Stimulated activated CD4-positive, alpha-beta T cell treated with anti-CD3 and anti-CD28 coated beads, Interleukin-4, amount 100 ng/mL, for 1 hour (primary cell): ENCODE measurements at places on chromosomes 16 and 17.

- no peak for DNase-seq
These were observed 544.6 kb downstream of the CDH13 start for GRCh38 chr16:83171396-83171795.

DNA sequence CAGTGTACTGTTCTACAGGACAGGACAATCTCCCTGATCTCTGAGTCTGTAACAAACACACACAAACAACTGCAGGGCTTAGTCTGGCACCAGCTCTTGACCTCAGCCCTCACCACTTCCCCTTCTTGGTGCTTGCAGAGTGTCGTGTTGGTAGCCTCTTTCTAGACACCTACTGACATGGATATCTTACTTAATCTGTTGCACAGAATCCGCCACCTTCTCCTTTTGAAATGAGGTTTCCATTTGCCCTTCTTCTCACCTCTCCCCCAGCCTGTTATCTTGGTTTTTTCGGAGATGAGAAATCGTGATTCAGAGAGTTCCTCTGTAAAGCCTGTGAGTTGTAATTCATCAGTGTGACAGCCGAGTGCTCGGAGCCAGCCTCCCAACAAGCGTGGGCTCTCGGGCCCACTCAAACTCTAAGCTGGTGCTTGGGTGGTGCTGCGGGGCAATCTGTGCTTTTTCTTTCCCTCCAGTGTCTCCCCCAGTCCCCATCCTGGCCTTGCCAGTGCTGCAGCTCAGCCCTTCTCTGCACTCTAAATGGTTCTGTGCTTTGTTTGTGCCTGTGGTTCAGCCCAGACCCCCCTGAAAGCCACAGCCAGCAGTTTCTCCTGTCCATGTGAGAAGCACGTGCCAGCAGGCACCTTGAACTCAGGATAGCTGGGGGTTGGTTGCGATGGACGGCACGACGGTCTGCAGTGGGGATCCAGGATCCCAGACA, 28.1 kb downstream of the KIAA0513 start:
- peak; percentile 60 for DNase-seq

GRCh38 chr17:73747221-73748002, 103.2 kb upstream of the SDK2 start:
- DNase-seq = no peak

DNA sequence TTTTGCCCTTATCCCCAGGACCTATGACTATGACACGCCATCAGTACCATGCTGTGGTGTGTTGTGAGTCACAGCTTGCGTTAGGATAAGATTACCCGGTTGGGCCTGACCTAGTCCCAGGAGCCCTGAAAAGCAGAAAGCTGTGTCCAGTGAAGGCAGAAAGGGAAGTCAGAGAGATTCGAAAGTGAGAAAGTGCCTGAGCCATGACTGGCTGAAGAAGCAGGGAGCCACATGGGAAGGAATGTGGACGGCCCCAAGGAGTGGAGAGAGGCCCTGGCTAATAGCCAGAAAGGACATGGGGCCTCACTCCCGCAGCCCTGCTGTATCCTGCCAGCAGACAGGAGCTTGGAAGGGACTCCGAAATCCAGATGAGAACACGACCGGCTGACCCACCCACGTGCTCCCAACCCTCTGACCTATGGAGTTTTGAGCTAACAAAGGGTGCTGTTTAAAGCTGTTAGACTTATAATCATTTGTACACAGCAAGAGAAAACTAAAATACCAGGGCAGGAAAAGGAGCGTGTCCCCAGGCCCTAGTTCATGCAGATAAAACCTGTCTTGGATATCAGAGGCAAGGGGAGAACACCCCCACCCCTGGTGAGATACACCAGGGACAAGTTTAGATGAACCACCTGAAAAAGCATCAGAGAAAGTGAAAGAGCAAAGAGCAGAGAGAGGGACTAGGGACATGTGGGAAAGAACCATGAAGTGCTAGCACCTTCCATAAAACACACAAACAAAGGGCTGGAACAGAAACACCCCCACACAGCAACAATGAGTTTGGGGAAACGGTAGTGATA, 115.3 kb downstream of the SLC39A11 start:
- DNase-seq = no peak
